ENCODE measurements at places on chromosomes 1 and 21.

DNA sequence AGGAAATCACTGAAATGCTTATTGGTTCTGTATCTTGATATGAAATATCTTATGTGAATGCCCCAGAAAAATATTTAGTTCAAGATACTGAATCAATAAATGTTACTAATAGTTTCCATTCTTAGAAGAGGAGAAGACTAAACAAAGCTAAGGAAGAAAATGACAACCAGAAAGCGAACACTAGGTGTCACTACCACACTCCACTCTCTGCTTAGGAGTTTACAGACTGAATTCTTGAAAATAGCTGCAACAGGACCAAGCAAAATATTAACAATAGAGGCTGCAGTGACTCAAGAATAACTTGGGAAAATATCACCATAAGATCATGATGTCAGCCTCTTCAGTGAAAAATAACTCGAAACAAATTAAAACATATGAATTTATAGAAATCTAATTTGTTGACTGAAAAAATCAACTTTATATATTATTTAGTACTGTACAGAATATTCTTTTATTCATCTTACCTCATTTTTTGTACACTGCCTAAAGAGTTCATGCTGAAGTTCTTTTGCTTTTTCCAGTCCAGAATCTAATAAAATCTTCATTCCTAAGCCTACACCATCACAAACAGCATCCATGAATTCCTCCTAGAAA is 61.6 kb downstream of the KIF14 start:
- peaks cover 7% of the 10 kb centered on the region for H3K36me3 ChIP-seq
- no peaks in the 10 kb centered on the region for H3K27me3 ChIP-seq
- no peak overlapping the region for H3K27ac ChIP-seq
- H3K4me3 ChIP-seq: no peak overlapping the region
- DNase-seq: no peak

GRCh38 chr1:209884665-209885117 is 53.3 kb upstream of the SYT14 start:
- H3K4me3 ChIP-seq: no peak overlapping the region
- H3K27ac ChIP-seq: no peak overlapping the region
- H3K4me1 ChIP-seq: peaks cover 2% of the 10 kb centered on the region

GRCh38 chr21:15034126-15034853 is 30.5 kb downstream of the NRIP1 start:
- no peak for DNase-seq
- no peaks in the 10 kb centered on the region for H3K27me3 ChIP-seq
- no peak overlapping the region for H3K4me3 ChIP-seq
- H3K36me3 ChIP-seq: no peaks in the 10 kb centered on the region
- H3K27ac ChIP-seq: no peak overlapping the region
- H3K4me1 ChIP-seq: no peaks in the 10 kb centered on the region

DNA sequence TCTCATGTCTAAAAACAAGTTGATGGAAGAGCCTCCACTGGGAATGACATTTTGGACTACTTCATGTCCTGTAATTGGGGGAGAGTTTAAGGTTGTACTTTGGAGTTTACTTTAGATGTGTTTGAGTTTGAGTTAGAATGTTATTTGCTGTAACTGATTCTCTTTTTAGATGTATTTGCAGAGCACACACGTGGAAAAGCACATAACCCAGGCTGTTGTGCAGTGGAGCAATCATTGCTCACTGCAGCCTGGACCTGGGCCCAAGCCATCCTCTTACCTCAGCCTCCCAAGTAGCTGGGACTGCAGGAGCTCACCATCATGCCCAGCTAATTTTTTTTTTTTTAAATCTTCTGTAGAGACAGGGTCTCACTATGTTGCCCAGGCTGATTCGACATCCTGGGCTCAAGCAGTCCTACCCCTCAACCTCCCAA is 36.7 kb upstream of the SH3D21 start:
- peaks cover 3% of the 10 kb centered on the region for H3K36me3 ChIP-seq
- H3K27me3 ChIP-seq: no peaks in the 10 kb centered on the region
- H3K4me1 ChIP-seq: no peaks in the 10 kb centered on the region

DNA sequence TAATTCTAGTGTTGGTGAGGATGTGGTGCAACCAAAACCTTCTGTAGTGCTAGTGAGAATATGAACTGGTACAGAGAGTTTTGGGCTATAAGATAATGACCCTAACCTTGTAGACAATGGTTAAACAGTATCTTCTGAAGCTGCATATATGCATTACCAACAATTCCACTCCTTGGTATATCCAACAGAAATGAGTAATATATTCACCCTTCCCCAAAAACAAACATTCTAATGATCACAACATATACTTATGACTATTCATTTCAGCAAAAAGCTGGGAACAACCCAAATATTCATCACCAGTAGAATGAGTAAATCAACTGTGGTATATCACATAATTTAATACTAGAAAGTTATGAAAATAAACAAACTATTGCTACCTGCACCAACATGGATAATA is 39.6 kb upstream of the DPYD start:
- H3K4me1 ChIP-seq: no peaks in the 10 kb centered on the region
- no peak overlapping the region for H3K4me3 ChIP-seq
- H3K27ac ChIP-seq: no peak overlapping the region
- H3K36me3 ChIP-seq: no peaks in the 10 kb centered on the region

- no peak overlapping the region for H3K27ac ChIP-seq
- no peaks in the 10 kb centered on the region for H3K36me3 ChIP-seq
- peaks cover 2% of the 10 kb centered on the region for H3K4me1 ChIP-seq
- no peaks in the 10 kb centered on the region for H3K27me3 ChIP-seq
Measured at GRCh38 chr1:201268604-201269151, 14.6 kb upstream of the PKP1 start.

DNA sequence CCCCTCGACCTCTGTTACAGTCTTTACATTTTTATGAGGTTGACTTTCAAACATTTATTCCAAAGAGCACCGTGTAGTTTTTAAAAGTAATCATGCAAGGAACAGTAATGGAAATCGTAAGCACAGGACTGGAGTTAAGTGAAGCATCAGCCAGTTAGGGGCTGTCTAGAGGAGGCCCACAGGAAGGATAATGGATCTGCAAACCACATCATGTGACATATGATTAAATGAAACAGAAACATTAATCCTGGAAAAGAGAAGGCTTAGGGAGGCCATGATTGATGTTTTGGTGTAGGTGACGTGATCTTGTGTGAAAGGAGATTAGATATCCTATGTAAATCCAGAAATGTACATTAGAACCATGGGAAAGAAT is 25.0 kb downstream of the RGS7 start:
- H3K27me3 ChIP-seq: no peaks in the 10 kb centered on the region
- DNase-seq: no peak
- H3K36me3 ChIP-seq: no peaks in the 10 kb centered on the region
- H3K4me3 ChIP-seq: no peak overlapping the region
- H3K27ac ChIP-seq: no peak overlapping the region

GRCh38 chr21:33763582-33763899 is 121.2 kb downstream of the ITSN1 start:
- no peaks in the 10 kb centered on the region for H3K36me3 ChIP-seq
- no peak for DNase-seq
- H3K27ac ChIP-seq: no peak overlapping the region
- no peak overlapping the region for H3K4me3 ChIP-seq

DNA sequence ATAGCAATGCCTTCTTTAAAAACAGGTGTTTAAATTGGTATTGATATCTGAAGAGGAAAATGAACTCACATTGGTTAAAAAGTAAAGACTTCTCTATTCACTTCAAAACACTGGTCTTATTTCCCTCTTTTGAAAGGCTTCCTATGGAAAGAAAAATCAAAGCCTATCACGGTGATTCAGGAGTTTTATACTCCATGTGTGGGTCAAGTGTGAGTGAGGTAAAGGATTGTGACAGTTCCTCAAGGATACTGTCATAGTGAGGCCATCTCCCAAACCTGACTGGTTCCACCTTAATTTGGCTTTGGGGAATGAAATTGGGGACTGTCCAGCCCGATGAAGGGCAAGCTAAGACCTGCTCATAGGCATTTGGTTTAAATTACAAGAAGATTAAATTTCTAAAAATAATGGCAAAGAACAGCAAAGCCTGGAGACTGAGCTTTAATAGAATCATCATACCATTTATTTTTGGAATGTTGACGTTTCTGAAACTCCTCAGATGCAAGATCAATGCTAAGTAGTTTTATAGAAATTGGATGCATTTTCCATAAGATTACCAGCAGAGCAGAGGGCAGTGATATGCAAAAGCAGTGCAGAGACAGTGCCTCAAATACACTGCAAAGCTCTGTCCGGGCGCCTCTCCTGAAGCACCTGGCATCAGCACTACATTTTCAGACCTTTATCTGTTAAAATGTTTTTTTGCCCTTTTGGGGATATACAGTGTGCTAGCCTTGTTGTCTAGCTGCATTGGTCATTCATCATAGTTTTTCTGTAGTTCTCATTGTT is 302.1 kb upstream of the SGIP1 start:
- no peak overlapping the region for H3K27ac ChIP-seq
- no peaks in the 10 kb centered on the region for H3K4me1 ChIP-seq
- no peaks in the 10 kb centered on the region for H3K36me3 ChIP-seq
- no peak overlapping the region for H3K4me3 ChIP-seq
- no peak for DNase-seq
- no peaks in the 10 kb centered on the region for H3K27me3 ChIP-seq
